ENCODE measurements at places on chromosomes 13 and 19.

DNA sequence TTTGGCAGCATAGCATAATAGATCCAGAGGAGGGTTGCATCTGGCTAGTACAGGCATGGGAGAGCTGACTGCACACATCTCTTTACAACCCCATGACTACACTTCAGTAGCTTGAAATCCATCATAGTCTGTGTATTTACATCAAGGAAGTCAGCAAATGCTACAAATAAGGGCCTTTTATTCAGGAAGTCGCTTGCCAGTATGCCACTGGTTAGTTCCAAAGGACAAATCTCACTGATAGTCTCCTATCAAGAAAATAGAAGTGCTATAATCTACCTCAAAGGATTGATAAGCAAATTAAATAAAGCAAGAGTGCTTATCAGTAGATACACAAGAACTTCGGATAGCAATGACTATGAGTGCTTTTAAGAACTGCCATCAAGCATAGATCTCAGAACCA is 112.7 kb downstream of the KLF12 start:
- no peak for DNase-seq

DNA sequence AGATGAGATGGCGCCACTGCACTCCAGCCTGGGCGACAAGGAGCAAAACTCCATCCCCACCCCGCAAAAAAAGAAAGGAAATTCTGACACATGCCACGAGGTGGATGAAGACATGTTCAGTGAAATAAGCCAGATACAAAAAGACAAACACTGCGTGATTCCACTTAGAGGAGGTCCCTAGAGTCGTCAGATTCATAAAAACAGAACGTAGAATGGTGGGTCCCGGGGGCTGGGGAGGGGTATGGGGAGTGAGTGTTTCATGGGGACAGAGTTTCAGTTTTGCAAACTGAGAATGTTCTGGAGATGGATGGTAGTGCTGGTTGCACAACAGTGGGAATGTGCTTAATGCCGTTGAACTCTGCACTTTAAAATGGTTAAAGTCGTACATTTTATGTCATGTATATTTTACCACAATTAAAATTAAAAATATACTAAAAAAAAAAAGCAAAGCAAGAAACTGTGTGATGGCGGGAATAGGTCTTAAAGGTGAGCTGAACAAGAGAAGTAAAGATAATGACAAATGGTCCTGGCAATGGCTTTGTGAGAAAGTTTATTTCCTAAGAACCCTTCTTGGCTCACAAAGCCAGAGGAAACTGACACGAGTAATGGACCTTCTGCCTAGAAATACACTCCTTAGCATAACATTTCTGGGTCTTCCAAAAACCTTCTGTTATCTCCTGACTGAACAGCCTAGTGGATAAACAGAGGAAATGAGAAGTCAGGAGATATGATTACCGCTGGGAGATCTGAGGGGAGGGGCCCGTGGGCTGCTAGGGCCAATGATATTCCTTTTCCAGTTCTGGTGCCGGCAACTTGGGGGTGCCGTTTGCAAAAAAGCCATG is 4.2 kb upstream of the SPC24 start:
- no peak for DNase-seq

DNA sequence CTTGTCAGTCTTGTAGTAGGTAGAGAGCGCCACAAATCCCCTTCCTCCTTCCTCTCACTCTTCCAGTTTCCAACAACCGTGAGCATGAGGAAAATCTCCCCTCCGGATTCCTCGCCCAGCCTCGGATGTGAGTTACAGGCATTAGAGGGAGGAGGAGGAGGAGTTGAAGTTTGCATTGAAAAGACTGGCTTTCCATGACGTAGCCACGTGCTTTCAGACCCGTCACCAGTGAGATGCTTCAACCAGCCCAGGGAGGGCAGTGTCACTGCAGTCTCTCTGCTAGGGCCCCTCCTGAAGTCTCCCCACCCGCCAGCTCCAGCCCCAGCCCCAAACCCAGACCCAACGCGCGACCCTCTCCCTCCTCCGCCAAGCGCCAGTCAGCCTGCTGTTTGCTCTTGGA is 442 bp upstream of the FGF14 start:
- peak; percentile 94 for DNase-seq

- DNase-seq: no peak
Measured at GRCh38 chr13:37627428-37627827, 28.9 kb upstream of the POSTN start.

- no peak for DNase-seq
Measured at GRCh38 chr13:35489050-35489449, 12.6 kb upstream of the MAB21L1 start.

- no peak for DNase-seq
Measured at GRCh38 chr13:75704194-75704926, 68.2 kb downstream of the LMO7 start.

GRCh38 chr13:46529216-46529919 is 23.6 kb upstream of the LRCH1 start:
- DNase-seq: no peak

DNA sequence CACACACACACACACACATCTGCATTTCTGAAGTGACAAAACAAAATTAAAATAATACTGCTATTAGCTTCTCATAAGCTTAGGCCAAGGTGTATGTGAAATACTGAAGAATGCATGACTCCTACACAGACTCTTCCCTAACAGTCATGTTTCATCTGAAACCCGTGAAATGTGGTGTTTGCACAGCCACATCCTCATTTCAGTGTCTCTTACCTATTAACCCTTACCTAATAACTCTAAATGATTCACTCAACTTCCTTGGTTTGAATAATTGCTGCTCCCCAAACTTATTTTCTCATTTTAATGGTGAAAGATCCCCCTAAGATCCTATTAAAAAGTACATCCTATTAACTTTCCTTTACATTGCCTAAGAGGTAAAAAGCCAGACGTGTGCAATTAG is 117.6 kb downstream of the MIPEP start:
- DNase-seq: no peak

DNA sequence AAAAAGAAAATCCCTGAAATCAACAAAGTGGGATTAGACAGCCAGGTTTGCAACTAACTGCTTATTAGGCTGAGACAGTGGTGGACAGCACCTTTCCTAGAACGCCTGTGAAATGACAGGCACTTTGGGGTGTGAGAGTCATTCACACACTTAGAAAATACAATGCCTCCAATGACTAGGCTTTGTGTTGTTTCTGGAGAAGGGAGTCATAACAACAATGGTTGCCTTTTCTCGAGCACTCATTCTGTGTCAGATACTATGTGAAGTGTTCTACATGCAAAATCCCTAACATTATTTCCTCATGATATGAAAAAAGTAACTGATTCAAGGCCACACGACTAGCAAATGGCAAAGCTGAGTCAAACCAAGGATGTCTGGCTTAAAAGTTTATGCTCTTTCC is 41.2 kb downstream of the SACS start:
- DNase-seq: no peak

- peak; percentile 46 for DNase-seq
Measured at GRCh38 chr19:33678796-33679585, 57.2 kb downstream of the CHST8 start.

DNA sequence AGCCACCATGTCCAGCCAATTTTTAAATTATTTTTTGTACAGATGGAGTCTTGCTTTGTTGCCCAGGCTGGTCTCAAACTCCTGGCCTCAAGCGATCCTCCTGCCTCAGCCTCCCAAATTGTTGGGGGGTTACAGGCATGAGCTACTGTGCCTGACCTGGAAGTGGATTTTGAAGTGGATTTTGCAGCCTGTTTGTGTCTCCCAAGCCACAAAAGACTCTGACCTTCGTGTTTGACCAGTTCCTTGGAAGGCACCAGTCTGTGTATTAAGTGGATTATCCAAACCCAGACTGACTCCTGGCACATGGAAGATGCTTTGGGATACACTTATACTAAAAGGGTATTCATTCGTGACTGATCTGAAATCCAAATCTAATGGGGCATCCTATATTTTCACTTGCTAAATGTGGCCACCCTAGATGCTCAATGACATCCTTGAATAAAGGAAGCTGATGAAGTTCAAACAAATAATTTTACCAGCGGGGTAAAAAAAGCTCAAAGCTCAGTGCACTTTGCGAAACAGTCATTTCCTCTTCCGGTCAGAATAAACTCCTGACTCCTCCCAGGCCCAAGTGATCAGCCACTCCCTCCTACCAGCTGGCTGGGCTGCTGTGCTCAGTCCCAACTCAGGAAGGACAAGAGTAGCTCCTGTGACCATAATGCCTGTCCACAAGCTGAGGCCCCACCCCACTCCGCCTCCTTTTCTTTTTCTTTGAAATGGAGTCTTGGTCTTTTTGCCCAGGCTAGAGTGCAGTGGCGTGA is 32.6 kb upstream of the GATAD2A start:
- DNase-seq: no peak

DNA sequence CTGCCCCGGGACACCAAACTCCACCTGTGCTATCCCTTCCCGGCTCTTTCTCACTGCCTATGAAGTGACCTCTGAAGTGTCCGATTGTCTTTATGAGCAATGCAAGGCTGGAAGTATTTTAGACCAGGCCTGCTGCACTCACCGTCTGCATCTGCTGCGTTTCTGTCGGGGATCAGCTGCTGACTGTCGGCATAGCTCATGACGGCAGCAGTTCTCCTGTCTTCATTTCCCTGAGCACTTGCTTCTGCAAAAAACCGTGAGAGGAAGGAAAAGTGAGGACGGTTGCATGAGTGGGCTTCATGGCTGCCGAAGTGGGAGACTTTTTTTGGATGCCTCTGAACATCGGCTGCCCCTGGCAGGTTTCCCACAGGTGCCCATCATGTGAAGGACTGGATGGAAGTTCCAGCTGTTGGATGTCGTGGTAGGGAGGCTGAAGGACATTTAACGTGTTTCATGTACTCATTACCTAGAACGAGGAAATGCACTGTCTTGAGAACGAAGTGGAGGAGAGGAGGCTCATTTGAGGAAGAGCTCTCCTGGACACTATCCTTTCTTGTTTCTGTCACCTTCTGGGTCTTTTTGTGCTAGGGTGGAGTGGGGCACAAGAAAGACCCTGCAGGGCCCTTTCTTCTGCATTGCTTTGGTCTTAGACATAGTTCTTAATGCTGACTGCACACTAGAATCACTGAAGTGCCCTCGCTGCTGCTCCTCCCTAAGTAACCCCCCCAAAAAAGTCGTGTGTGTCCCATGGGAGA is 94.7 kb downstream of the RNASEH2B start:
- no peak for DNase-seq

GRCh38 chr13:69619651-69620050 is 488.0 kb upstream of the ATXN8OS start:
- no peak for DNase-seq

DNA sequence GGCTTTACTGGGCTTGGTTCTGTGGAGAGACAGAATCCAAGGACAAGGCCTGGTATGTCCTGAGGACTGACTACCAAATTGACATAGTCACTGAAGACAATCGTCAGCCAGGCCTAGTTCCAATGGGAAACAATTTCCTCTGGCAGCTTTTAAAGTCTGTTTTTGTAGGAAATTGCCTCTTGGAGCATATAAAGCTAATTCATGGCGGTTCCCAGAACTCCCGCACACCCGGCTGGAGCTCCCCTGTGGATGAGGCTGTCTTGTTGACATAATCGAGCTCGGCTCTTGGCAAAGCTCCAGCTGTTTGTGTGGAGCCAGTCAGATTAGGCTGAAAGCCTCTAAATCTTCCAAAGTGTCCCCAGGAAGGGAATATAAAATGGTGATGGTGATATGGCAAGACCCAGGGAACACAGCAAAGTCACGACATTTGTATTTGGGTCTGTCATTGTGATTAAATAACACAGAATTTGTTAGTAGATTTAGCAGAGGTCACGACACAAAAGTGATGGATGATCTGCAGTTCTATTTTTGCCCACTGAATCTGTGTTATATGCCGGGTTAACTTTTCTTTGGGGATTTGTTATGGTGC is 395.0 kb downstream of the PCDH9 start:
- DNase-seq: peak; percentile 82

- no peak for DNase-seq
Measured at GRCh38 chr13:51821606-51822005, 17.6 kb upstream of the DHRS12 start.

DNA sequence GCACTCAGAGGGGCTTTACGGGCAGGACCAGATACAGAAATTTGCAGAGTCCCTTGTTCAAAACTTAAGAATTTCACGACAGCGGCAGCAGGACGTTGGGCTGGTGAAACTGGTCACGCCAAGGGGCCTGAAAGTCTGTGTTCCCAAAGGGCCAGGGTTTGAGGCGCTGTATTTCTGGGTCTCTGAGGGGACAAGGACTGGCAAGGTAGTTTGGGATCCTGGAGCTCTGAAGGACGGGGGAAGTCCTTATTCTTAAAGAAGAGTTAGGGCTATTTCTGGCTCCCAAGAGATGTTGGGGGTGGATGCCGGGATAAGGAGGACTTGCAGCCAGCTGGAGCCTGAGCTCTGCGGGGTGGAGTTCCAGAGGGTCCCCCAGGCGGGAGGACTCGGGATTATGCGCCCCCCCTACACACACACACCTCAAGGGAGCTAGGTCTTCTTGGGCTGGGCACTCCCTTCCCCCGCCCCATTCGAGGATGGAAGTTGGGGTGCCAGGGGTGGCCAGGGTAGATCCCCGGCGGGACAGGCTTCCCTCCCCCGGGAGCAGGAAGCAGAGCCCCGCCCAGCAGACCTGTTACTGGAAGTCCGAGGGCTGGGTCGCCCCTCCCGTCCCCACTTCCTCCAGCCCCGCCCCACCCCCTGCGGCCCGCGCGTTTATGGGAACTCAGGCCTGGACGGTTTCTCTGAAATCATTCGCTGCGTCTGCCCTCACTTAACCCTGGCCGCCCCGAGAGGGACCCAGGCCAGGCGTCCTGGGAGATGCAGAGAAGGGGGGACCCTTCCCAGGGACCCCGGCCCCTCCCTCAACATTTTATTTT is 5.6 kb downstream of the BCL3 start:
- DNase-seq: peak; percentile 30

GRCh38 chr19:18167011-18167410 is 6.6 kb upstream of the IFI30 start:
- no peak for DNase-seq

DNA sequence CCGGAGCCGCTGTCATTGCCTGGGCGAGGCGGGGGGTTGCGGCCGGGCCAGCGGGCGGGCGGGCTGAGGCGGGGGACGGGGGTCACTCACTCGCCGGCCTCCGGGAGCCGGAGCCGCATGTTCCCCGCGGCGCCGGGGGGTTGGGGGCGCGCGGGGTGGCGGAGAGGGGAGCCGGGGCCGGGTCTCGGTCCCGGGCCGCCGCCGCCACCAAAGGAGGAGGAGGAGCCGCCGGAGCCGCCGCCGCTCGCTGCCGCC is 149 bp downstream of the MED26 start:
- no peak for DNase-seq

Data from posterior cingulate gyrus (tissue), 11 donors.